ENCODE measurements at places on chromosomes 1 and 21.

DNA sequence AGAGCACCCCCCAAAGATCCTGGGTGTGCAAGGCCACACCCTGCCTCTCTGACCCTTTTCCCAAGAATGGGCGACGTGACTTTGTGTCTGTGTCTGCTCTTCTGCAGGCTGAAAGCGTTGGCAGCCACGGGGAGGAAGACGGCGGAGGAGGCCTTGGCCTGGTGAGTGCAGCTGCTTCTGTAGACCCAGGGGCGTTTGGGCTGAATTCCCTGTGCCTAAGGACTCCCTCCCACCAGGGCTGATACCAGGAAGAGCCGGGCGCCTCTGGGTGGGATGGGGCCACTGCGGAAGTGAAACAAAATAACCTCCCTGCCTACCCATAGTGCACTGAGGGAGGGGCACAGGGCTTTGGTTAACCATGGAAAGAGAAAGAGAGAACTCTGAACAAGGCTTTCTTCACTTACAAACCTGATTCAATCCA, 2.5 kb downstream of the UBASH3A start:
- DNase-seq = no peak

DNA sequence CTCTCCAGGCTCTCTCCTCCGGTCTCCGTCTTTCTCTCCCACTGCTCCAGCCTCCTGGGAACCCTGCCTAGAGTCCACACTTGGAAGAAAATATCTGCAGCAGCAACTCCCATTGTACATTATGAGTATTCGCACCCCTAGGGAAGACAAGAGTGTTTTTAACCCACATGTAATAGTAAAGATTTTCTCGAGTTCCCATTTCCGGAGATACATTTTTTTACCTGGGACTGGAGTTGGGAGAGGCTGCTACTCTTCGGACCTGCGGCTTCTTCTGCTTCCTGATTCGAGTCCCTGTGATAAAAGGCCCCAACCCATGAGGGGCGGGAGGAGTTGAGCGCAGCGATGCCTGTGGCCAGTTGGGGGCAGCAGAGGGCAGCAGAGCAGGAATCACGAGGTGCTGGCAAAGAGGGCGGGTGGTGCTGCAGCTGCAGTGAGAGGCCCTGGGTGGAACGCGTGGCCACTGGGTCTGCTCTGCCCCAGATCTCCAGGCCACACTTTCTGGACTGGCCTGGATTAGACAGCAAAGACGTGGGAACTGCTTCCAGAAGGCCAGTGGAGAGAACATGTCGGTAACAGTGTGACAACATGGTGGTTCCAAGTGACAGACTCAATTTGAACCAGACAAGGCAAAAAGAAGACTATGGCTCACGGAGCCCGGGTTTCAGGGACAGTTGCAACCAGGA, 221.0 kb upstream of the CSF3R start:
- DNase-seq = peak; percentile 73

DNA sequence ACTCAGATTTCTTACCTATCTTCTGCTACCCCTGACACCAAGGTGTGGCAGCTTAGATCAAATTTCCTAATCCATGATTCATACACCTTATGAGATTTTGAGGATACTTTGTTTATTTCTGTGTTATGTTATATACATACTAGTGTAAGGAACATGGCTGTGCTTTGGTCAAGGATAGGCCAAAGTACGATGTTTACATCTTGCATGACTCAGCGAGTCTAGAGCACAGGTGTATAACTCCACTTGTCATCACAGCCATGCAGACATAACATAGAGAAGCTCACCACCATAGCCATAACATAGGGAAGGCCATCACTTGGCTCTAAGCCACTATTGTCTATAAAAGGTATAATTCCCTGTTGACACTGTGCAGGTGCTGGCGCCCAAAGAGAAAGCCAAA, 61.2 kb downstream of the GBP6 start:
- DNase-seq = no peak

GRCh38 chr1:167630568-167631385, 745 bp downstream of the RCSD1 start:
- DNase-seq = no peak

DNA sequence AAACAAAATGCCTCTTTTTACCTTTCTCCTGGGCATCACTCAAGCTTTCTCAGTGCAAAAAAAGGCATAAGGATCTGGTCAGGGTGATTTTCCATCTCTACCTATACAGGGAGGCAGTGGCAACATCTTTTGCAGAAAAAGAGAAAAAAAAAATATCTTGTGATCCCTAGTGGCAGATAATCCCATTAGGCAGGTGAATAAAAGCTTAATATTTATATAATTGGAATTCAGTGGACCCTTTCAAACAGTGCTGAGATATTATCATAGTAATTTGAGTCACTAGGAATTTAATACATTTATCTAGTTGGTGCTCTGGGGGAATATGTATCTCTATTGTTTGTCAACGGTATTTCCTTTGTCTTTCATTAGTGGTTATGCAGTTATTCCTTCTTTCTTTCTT, 29.9 kb upstream of the CXADR start:
- DNase-seq = no peak

- DNase-seq = no peak
Measured at GRCh38 chr1:204676043-204676442, 9.5 kb downstream of the LRRN2 start.

GRCh38 chr1:247456021-247456420, 1.9 kb downstream of the OR2B11 start:
- DNase-seq = no peak

DNA sequence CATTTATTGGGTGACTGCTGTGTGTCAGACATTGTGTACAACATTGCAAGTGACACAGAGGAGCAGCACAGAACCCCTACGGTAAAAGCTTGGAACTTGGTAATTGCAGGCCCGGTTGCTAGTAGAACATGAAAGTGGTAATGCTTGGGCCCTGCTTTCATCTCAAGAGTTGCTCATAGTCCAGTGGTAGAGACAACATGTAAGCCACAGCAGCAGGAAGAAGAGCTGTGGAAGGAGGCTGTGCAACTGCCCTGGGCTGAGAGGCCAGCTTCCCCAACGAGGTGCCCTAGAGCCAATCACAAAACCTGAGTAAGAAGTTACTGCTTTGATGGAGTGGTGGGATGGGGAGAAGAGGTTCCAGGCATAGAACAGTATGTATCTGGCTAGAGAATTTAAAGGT, 18.4 kb downstream of the CNIH4 start:
- no peak for DNase-seq

DNA sequence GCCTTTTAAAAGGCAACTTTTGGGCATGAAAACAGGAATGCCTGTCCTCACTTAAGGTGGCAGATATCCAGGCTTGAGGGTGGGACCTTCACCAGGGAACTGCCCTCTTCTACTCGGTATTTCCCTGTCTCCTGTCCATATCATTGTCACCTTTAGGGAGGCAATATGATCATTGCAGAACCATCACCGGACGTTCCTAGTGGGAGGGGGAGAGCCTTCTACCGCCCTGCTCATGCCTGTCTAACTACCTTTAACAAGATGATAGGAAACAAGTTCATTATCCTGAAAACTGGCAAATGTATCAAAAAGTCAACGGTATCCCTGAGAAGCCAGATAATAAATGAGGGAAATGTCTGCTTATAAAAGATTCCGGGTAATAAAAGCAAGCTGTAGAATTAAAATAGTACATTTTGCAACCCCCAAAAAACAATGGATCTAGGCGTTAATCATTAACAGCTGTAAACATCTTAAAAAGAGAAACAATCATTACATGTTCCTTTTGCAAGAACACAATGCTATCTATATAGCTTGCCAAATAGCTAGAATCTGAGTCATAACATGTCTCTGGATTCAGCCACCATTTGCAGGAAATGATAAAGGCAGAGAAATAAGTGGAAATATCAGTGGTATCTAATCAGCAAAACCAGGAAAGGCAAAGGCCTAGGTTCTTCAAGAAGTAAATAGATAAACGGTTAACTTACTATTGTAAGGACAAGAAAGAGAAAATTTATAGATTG, 852.9 kb upstream of the ADGRL4 start:
- DNase-seq = peak; percentile 97

GRCh38 chr1:246785494-246786111, 61.4 kb downstream of the SCCPDH start:
- no peak for DNase-seq

- no peak for DNase-seq
Measured at GRCh38 chr1:80181418-80181817, 1174.9 kb upstream of the ADGRL4 start.

DNA sequence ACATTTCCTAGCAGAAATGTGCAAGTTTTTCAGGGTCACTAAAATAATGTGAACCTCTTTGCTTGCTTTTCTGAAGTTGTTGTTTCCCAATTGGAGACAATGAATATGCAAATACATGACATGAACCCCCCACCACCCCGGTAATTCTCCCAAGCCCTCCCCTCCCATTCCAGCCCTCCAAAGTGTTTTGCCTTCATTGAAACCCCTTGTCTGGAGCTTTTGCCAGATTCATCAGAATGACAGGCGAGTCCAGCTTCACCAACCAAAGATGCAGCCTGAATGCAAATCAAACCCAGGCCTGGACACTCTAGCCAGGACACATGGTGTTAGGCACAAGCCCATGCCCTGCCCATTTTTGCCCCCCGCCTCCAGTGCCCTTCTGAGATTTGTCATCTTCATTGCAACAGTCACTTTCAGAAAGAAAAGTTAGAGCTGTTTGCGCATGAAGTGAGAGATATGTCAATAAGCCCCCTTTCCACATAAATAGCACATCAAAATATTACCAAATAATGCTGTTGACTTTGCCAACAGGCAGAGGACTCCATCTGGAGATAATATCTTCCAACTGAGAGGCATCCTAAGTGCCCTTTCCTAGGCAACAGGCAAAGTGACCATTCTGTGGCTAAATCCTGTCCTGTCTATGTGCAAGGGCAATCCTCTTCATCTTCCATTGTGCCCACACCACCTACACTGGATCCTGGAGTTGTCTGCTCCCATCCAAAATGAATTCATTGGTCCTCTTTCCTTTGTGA, 145.6 kb upstream of the NFIA start:
- DNase-seq = no peak

DNA sequence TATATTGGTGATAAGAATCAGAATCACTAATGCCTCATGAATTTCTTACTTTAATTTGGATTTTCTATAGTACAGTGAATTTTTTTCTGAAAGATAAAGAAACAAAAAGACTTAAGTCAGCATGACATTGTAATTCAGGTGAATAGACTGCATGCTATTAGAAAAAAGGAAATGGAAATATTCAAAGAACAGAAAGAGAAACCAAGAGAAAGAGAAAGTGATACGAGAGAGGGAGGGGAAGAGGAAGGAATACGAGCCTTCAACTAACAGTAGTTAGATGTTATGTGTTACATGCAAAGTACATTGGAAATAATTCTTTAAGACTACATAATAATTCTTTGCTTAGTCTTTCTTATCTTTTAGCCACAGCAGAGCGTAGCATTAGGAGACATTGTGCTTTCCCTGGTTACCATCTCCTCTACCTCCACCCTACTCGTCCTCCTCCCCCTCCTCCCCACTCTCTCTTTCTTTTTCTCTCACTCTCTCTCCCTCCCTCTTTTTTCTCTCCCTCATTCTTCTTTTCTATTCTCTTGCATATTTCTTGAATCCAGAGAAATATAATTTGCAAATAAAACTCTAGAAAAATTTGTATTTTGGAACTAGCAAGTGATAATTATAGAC, 46.4 kb upstream of the ADGRL4 start:
- peak; percentile 13 for DNase-seq

DNA sequence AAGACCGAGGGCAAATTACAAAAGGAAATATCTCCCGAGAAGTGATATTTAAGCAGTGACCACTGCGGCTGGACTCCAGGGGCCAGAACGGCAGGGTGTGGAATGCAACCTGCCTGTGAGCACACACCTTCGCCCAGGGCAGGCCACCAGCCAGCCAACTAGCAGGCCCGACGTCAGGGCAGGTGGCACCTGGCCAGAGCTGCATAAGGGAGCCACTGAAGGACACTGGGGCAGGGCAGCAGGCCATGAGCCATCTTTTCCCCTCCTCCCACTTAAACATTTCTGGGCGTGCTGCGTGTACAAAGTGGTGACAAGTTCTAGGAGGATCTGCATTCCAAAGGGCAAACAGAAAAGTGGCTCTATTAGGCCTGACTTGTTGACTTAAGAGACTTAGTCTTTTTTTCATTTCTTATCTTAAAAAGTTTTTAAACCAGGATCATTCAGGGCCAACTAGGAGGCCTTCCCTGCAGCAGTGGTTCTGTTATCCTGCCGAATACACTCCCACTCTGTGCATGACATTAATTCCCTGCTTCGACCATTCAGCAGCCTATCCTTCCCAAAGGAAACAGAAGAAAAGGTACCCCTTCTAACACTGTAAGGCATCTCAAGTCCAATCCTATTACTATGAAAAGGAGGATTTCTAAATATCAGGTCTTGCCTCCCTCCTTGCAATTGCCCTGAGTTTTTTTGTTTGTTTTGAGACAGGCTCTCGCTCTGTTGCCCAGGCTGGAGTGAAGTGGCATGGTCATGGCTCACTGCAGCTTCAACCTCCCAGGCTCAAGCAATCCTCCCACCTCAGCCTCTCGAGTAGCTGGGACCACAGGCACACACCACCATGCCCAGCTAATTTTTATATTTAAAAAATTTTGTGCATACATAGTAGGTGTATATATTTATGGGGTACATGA, 96.3 kb downstream of the BCAR3 start:
- no peak for DNase-seq

GRCh38 chr1:178796013-178796412, 71.0 kb downstream of the RALGPS2 start:
- DNase-seq = no peak

DNA sequence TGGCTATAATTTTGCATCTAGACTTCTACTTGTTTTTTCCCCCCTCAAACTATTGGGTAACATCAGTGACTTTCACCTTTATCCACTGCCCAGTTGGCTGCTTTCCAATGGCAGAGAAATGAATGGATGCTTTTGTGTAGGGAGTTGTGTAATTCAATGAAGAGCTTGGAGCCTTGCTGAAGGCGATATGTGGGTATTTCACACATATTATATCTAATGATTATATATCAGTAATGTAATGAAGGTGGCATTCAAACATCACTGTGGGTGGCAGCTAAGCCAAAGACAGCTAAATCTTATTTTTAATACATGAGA, 81.2 kb downstream of the TGFB2 start:
- no peak for DNase-seq

DNA sequence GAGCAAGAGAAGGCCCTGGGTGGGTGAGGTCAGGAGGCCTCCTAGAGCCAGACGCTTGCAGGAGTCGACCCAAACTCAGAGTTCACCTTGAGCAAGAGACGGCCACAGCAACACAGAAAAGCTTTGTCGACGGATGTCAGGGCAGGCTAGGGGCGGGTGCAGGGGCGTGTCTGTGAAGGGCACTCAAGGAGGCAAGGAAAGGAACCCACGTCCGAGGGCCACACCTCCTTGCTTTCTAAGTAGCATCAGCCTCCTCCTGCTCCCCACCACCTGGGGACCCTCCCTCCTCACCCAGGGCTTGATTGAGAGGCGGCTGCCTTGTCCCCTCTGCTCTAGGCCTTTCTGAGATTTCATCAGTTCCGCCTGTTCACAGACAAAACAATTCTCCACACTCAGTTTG, 92.1 kb downstream of the OMA1 start:
- DNase-seq = no peak

DNA sequence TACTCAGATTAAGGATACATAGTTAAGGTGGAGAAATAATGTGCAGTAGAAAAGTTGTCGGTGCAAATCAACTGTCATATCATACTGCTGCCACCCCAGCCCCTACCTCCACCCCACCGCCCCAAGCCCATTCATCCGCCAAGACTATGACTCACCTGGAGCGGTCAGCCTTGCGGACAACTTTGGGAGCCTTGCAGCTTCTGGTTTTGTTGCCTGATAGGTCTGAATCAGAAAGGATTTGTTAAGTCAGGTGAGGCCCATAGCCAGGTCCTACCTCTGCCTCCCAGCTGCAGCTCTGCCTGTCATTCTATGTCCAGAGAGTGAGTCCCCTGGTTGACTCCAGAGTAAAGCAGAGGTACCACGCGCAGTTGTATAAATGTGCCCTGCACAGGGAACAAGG, 12.6 kb downstream of the C1orf162 start:
- no peak for DNase-seq

GRCh38 chr1:29786195-29786594, 549.9 kb downstream of the PTPRU start:
- no peak for DNase-seq
